NAMALWA (cell line): ENCODE measurements at places on chromosomes 3 and 15.

GRCh38 chr3:77506384-77506783 lies 466.5 kb downstream of the ROBO2 start:
- no peak for DNase-seq

DNA sequence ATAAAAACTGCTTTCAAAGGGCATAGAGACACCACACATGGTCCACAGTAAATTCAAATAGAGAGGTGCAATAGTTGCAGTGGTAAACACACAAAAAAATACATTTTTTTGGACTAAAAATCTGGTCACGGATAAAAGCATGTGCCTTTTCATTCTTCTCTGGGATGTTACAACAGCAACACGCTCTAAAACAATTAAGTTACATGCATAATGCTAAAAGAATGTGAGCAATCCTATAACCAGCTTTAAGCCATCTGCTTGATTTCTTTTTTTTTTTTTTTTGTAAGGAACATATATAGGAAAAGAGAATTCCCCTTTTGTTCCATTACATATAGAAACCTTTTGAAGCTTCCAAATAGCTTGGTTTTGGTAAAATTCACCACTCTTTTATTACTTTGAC lies 20.0 kb downstream of the WNT5A start:
- no peak for DNase-seq

GRCh38 chr3:175029828-175030227 lies 170.7 kb downstream of the NAALADL2 start:
- no peak for DNase-seq

GRCh38 chr15:50358845-50359244 lies 3.8 kb upstream of the GABPB1 start:
- DNase-seq, result peak; percentile 70

DNA sequence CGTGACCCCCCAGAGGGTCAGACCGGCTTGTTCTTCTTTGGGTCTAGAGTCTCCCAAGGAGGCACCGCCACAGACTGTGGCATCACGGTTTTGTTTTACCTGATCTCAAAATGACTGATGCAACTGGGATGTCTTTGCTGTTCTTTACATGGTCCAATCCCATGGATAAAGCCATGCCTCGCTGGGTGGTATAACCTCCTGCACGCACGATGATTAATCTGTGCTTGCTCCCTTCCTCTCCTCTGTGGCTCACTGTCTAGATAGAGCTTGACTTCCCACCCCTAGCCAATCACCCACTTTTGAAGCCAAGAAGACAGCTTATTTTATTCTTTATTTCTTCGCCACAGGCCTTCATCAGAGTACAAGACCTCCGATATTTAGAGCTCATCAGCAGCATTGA lies 36.6 kb upstream of the RHO start:
- DNase-seq, result no peak

DNA sequence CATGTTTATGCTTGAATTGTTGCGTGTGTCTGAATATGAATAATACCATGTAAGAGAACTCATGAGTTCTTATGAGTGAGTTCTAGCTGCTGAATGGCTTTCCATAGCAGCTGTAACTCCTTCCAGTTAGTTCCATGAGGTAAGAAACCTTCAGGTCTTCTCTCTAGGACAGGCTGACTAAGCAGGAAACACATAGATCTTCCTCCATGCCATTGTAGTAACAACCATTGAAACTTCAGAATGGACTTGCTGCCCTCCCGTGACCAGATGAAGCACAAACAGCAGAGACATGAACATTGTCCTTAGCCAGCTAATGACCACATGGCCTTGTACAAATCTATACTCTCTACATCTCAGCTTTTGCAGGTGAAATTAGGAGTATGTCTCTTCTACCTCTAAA lies 200.0 kb downstream of the ZNF385D start:
- DNase-seq, result no peak
